NCI-H1436 treated with DMSO at 0.1 percent for 48 hours (cell line): ENCODE measurements at places on chromosomes 12 and 14.

DNA sequence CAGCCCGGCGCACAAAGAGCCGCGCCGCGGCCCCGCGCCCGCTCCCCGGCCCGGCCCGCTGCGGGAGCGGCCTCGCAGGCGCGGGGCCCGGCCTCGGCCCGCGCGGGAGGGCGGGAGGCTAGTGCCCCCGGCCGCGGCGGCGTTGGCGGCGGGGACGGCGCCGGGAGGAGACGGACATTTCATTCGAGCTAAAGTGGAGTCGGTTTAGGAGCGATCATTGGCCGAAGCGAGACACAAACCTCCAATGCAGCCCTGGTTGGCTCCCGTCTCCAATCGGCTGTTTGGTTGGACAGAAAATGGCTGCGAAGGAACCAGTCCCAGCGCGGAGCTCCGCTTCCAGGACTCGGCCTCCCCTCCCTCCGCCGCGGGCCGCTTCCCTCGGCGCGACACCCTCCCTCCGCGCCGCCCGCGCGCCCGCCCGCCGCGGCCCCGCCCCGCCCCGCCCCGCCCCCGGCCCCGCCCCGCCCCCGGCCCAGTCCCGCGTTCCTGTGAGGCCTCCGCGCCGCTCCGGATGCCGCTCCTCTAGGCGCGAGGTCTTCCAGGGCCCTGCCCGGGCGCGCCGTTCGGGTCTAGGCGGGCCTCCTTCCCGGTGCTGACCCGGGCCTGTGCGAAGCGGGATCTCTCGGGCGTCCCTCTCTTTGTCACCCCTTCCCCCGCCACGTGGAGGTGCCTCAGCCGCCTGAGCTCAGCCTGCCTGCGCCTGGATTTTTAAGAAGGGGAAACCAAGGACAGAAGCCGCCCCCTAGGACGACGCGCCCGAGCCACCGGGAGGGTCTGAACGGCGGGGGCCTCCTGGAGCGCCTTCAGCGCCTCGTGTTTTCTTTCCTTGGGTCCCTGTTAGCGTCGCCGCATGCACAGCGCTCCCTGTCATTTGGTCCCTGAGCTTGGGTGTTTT lies at the start of gene NFYB:
Gene NFYB, minus strand, starts transcription at position 309 of the 895 bp plus-strand sequence. CDS start 2,757 bp downstream, outside the sequence.
- DNase-seq, result peak; percentile 86

DNA sequence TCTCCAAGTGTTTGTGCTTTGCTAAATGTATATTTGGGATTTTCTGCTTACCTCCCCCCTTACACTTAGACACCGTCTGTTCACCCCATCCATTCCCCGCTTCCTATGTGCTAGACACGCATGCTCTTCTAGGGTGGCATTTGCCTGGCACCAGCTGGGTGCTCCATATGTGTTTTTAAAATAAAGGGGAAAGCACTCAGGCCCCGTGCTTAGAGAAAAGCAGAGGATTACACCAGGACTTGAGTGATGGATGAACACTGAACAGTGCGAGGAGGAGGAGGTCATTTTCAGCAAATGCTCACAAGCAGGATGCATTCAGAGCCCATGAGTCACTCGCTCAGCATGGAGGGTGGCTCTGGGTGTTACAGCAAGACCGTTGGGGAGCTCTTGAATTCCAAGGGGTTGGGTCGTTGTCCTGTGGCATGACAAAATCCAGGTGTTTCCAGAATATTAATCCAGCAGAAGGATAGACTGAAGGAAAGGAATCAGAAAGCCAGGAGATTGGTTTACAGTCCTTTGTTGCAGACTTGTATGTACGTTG lies 2.9 kb upstream of the BDKRB1 start:
- DNase-seq, result no peak

- no peak for DNase-seq
Measured at GRCh38 chr12:19792028-19792427, 352.7 kb downstream of the AEBP2 start.

- DNase-seq, result no peak
Measured at GRCh38 chr14:77306851-77307496, 13.7 kb downstream of the POMT2 start.

DNA sequence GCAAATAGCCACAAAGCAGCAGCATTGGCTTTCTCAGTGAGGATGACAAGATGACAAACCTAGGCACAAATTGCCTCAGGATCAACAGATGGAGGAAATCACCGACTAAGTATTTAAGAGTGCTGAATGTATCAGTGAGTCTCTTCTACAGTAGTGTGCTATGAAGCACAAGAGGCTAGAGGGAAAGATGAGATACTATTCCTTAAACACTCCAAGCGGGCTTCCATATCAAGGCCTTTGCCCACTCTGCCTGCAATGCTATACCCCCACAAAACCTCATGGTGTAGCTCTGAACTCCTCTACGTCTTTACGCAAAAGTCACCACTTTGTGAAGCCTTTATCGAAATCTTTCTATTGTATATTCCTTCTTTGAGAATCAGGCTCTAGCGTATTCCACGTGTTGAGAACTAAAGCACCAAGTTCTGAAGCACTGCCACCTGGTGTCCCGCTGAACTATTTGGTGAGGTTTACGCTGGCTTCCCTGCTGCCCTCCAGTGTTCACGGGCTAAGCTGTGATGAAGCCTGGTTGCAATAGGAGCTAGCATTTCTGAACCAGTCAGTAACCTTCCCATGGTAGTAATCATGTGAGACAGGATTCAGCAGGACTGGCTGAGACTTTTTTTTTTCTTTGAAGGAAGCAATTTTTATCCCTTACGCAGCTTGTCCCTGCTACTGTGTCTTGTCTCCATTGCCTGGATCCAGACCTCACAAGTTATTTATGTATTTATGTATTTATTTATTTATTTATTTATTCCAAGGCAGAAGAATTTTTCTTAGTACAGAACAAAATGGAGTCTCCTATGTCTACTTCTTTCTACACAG lies 426.5 kb upstream of the OR4E1 start:
- no peak for DNase-seq

DNA sequence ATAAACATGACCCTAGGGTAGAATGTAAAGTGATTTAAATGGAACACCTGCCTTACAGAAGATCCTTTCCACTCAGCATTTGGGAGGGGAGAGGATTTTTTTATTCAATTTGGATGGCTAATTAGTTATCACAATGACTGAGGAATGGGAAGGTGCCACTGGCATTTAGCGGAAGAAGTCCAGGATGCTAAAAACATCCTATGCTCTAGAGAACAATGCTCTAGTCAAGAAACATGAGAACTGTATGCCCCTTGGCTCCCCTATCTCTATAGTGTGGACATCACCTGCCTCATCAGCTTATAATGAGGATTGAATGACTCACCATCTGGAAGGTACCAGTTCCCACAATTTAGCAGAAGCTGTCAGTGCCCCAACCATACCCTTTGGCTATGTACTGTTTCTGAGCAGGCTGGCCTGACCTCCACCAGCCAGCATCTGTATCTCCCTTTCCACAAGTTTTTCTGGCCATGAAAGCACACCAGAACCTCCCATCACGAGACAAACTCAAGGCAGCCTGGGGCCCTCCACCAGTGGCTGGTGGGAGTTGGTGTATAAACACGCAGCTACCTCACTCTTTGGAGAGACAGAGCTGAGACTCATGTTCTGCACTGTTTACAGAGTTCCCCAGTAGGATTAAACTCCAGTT lies 109.7 kb upstream of the VASH1 start:
- no peak for DNase-seq

DNA sequence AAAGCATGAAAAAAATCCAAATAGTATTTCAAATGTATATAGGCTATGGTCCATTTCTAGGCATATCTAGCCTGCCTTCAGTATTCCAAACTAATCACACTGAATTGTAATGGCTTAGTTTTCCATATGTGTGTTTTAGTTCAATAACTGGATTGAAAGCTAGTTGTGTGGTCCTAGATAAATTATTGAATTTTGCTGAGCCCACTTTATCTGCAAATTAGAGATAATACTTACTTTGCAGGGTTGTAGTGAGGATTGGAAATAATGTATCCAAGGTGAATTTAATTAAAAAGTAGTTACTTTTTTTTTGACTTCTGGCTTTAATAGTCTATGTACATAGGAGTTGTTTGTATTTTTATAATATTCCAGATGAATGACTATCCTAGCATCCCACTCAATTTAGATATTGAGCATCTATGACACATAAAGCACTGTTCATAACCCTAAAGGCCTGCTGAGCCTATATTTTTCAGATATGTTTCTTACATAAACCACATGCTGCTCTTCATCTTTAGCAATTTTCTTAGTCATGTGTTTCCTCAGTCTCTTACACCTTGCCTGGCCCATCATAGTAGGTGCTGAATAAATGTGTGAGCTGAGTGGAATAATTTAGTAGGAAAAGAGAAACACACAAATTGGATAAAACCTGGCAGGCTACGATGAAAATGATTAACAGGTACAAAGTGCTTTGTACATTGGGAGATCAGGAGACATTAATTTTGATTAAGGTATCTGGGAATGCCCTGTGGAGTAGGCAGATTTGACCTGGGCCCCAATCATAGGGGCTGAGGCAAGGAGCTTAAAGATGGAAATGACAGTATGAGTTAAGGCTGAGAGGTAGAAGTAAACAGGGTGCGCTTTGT lies 1.1 kb upstream of the ATP23 start:
- no peak for DNase-seq

DNA sequence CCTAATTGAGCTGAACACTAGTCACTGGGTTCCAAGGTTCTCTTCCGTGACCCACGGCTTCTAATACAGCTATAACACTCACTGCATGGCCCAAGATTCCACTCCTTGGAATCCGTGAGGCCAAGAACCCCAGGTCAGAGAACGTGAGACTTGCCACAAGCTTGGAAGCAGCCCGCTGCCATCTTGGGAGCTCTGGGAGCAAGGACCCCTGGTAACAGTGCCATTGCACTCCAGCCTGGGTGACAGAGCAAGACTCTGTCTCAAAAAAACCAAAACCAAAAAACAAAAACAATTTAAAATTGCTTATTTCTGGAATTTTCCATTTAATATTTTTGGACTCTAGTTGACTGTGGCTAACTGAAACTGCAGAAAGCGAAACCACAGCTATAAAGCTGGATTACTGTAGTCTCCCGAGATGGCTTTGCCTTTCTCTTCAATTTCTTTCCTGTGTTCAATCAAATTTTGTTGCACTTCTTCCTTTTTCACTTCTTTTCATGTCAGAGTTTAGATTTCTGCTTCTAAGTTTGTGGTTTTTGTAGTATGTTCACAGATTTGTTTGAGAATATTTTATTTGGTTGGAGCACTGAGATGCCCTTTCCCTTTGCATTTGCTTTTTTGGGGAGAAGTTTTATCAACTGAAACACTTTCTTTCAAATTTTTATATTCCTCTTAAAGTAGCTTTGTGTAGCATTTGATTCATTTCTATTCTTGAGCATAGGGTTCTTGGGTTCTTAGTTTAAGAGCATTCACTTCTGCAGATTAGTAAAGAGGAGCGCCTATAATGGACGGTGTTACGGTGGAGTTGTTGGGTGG lies 44.6 kb downstream of the DDHD1 start:
- no peak for DNase-seq

DNA sequence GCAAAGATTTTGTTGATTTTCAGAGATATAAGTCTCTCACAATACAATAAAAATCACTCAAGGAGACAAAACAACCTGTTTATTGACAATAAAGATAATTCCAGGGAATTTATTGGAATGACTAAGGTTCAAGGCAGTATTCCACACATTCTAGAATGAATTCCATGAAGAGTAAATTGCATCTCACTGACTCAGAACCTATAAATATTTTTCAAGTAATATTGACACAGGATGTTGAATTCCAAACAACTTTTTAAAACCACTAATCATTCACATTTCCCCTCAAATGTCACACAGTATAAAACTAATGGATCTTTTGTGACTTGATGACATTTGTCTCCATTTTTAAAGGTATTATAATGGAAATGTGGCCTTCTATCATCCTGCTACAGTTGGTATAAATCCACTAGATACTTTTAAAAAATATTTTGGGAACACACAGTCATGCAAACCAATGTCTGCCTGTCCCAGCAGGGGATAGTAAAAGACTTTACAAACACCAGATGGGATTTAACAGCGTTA lies 42.1 kb upstream of the LGR5 start:
- DNase-seq, result no peak

GRCh38 chr12:92010368-92010767 lies 135.3 kb downstream of the BTG1 start:
- no peak for DNase-seq

- DNase-seq, result no peak
Measured at GRCh38 chr14:102805371-102805891, 28.2 kb downstream of the TRAF3 start.

DNA sequence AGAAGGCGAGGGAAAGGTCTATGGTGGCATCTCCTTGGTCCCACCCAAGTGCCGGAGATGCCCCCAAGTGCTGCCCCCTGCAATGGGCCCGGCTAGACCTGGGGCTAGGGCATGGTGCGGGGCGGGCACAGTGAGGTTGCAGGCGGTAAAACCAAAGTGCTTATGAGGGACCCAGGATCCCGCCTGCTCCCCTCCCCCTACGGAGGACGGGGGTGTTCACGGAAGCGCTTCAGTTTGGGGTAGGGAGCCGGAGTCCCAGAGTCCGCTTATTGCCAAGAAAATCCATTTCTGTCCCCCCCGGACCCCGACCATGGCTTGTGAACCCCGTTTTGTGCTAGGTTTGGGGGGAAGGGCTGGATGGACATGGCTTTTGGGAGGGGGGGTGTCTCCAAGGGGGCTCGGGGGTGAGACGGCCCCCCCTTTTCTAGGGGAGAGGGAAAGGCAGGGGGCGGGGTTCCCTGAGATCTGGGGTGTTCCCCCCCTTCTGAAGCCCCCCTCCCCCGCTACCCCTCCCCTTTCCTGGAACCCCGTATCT lies 5.4 kb upstream of the GPR84 start:
- no peak for DNase-seq

GRCh38 chr14:71588028-71588427 lies 344.2 kb upstream of the RGS6 start:
- no peak for DNase-seq

DNA sequence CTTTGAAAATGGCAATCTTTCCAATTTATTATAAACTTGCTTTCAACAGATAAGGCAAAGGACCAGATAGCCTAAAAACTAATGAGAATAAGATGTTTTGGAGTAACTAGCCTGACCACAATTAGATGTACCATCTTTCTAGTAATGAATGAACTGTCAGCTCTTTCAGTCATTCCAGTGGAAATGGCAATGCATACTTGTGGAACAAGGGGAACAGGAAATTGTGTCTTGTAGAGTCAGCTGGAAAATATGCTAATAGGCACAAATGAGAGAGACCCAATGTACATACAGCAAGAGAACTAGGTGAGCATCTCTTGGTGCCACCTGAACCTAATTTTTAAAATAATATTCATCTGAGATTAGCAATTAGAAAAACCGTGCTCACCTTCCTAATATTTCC lies 76.1 kb upstream of the GPHB5 start:
- DNase-seq, result no peak

DNA sequence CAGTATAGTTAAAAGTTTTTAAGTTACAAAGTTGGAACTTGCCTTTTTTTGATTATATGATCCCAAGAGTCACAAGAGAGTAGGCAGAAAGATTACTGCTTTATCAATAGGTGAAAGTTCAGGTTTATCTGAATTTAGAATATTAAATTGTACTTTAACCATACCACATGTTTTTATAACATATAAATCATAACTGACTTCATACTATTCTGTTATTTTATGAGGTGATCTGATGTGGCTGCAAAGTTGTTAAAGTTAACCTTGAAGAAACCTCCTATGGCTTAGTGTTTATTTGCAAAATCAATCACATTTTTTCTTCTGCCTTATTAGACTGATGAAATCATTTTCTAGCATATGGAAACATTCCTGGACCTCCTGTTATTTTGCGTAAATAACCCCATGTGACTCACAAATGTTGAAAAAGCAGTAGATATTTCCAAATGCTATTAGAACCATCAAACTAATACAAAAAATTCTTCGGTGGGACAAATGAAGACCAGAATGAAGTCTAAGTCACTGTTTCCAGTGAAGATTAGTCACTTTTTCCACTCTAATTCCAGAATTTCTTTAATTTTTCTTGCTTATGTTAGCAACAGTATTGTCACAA lies 132.1 kb downstream of the RAD51B start:
- no peak for DNase-seq
